ENCODE measurements at places on chromosomes 16 and 17.

DNA sequence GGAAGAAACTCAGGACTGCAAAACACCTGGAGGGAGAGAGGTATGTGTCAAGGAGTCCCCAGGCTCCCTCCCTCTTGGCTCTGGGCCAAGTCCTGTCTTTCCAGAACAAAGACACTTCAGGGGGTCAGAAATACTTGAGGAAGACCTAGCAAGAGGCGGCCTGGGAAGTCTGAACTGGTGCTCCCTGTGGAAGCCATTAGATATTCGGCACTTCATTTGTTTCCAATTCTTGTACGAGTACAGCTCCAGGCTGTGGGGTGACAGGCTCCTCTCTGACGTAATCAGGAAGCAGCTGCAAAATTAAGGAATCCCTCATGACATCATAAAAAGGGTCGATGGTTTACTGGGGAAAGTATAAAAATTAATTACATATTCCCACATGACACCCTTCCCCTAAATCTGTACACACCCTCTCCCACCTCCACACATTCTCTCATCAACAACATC lies 108.7 kb downstream of the SMG6 start:
- no peak for DNase-seq

GRCh38 chr16:86899151-86899550 lies 320.8 kb downstream of the FOXL1 start:
- no peak for DNase-seq

- DNase-seq, result no peak
Measured at GRCh38 chr17:45087504-45087975, 26.4 kb downstream of the NMT1 start.

- DNase-seq, result no peak
Measured at GRCh38 chr16:86258713-86259112, 251.6 kb upstream of the FOXF1 start.

GRCh38 chr17:45578516-45579455 lies 88.3 kb upstream of the PLEKHM1 start:
- no peak for DNase-seq

- DNase-seq, result peak; percentile 39
Measured at GRCh38 chr17:75652934-75653549, 13.9 kb downstream of the RECQL5 start.

- peak; percentile 72 for DNase-seq
Measured at GRCh38 chr16:12455287-12455798, 348.3 kb downstream of the CPPED1 start.

- DNase-seq, result no peak
Measured at GRCh38 chr17:28841901-28842281, 699 bp downstream of the FAM222B start.

GRCh38 chr16:56980792-56981724 lies 8.3 kb upstream of the NLRC5 start:
- no peak for DNase-seq

DNA sequence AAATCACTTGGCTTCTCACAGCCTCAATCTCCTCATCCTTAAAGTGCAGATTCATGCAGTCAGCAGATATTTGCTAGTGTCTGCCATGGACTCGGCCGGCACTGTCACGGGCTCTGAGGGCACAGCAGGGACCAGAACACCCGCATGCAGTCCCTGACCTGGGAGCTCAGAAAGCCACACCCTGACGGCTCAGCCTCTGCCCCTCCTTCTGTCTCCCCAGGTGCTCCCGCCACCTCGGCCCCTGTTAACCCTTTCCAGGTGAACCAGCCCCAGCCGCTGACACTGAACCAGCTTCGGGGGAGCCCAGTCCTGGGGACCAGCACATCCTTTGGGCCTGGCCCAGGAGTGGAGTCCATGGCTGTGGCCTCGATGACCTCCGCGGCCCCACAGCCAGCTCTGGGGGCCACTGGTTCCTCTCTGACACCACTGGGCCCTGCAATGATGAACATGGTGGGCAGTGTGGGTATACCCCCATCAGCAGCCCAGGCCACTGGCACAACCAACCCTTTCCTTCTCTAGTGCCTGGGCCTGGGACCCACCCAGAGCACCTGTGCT lies 28.7 kb downstream of the B9D1 start:
- no peak for DNase-seq

DNA sequence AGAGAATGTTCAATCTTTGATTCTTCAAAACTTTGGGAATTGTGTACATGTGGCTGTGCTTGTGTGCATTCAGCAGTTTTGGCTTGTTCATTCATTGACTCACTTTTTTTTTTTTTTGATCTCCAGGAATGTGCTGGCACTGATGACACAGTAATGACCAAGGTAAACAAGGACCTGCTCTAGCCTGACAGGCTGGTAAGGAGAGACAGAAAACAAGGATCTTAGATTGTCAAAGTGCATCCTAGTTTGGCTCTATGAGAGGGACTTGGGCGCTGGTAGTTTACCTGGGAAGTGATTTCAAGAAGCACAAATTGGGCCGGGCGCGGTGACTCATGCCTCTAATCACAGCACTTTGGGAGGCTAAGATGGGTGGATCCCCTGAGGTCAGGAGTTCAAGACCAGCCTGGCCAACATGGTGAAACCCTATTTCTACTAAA lies 233.1 kb upstream of the WSCD1 start:
- no peak for DNase-seq

DNA sequence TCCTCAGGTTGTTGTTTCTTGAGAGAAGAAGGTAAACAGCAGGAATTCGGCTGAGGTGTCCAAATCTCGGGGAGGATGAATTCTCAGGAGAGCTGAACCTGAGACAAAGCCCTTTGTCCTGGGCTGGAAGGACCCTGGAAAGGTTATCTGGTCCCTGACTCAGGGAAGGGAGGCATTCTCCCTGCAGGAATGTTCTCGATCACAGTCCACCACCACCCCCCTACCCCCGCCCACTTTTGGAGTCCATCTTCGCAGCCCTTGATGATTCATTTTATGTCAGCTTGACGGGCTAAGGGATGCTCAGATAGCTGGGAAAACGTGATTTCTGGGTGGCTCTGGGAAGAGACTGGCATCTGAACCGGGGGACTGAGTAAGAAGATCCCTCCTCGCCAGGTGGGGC lies 1.4 kb upstream of the CEP295NL start:
- no peak for DNase-seq

DNA sequence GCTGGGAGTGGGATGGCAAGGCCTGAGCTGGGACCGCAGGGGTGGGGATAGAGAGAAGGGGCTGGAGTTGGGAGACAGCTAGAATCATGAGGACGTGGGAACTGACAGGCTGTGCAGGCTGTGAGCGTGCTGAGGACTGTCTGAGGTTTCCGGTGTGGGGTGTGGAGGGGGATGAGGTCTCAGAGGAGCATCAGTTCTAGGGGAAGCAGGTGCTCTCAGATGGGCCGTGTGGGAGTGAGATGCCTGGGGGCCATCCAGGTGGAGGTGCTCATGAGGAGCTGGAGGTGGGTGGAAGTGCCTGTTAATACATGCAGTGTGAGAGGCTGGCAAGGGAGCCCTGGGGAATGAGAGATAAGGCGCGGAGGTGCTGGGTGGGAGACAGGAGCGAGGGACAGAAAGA lies 27.2 kb downstream of the HASPIN start:
- DNase-seq, result peak; percentile 59

GRCh38 chr17:51601622-51602261 lies 341.4 kb downstream of the UTP18 start:
- no peak for DNase-seq

GRCh38 chr17:12365805-12366204 lies 299.9 kb upstream of the MYOCD start:
- no peak for DNase-seq

DNA sequence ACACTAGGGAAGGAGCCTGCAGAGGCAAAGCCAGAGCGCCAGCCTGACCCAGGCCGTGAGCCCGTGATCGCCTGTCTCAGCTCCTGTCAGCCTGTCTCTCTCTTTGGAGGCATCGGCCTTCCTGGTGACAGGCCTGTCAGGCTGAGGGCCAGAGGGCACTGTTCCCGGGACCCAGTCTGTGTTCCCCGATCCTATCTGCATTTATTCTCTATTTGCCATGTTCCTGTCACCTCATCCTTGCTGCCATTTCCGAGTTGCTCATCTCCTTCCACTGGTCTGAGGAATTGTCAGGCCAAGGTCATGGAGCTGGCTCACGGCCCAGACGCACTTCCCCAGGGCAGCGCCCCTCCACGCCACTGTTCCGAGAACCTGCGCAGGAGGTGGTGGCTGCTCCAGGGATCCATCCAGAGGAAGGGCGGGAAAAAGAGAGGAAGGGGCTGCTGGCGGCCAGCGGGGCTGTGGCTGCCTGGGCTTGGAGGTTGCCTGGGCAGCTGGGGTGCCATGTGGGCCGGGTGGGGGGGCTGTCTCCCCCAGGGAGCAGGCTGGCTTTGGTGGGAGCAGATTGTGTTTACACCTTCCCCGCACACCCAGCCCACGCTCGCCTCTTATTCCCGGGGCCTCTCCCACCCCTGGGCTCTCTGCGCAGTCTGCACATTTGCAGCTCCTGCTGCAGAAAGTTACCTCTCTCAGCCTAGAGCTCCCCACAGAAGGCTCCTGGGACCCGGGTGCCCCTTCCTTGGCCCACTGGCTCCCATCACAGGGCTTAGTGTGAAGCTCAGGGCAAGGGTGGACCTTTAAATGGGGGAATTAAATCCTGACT lies 4.9 kb downstream of the PRCD start:
- DNase-seq, result no peak

- DNase-seq, result peak; percentile 75
Measured at GRCh38 chr17:78993241-78993956, 13.7 kb upstream of the LGALS3BP start.

DNA sequence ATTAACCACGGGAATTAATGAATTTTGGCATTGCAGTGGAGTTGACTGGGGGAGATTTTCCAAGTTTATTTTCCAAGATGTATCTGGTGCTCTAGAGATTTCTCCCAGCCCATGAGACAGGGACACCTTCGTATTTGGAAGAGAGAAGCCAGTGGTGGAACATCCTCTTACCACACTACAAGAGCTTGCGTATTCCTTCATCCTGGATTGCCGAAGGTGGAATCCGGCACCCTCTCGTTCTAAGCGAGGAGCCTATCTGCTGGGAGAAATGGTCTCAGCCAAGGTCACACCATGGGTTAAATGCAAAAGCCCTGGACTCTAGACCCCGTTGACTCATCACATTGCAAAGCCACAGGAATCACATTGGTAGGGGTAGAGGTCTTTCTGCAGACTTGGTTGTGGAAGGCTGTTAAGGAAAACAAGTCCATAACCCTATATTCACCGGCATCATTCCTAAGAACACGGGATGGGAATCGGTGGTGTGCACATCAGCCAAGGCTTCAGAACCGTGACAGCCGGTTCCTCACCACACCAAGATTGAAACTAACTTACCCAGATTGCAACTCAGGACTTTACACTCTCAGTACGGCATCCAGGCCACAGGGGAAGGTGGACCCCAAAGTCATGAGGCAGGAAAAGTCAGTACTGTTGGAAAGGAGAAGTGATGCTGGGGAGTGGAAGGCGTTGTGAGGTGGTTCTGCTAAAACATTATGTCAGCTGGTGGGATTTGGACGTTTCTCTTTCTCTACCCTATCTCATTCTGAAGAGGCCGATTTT lies 259.8 kb downstream of the CPPED1 start:
- DNase-seq, result no peak

DNA sequence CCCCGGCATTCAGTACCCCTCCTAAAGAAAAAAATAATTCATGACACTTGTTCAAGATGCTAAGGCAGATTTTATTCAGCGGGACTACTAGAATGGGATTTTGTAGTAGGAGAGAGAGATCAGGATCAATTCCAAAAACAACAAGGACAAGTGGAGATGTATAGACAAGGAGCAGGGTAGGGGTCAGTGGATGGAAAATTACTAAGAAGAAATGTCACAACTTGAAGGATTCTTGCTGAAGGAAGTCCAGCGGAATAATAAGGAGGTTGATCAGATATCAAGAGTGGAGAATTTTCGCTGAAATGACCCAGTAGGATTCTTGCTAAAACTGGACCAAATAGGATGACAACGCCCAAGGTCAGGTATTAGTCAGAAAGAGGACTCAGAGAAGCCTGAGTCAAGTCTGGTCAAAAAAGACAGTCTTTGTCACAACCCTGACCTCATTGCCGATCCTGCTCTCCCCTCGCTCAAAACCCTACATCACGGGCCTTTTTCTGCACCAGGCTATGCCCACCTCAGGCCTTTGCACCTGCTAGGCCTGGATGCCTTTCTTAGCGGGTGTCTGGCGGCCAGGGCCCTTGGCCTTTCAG lies 36.9 kb downstream of the MMD start:
- no peak for DNase-seq

- DNase-seq, result peak; percentile 18
Measured at GRCh38 chr16:12900599-12901203, 697 bp upstream of the SHISA9 start.

DNA sequence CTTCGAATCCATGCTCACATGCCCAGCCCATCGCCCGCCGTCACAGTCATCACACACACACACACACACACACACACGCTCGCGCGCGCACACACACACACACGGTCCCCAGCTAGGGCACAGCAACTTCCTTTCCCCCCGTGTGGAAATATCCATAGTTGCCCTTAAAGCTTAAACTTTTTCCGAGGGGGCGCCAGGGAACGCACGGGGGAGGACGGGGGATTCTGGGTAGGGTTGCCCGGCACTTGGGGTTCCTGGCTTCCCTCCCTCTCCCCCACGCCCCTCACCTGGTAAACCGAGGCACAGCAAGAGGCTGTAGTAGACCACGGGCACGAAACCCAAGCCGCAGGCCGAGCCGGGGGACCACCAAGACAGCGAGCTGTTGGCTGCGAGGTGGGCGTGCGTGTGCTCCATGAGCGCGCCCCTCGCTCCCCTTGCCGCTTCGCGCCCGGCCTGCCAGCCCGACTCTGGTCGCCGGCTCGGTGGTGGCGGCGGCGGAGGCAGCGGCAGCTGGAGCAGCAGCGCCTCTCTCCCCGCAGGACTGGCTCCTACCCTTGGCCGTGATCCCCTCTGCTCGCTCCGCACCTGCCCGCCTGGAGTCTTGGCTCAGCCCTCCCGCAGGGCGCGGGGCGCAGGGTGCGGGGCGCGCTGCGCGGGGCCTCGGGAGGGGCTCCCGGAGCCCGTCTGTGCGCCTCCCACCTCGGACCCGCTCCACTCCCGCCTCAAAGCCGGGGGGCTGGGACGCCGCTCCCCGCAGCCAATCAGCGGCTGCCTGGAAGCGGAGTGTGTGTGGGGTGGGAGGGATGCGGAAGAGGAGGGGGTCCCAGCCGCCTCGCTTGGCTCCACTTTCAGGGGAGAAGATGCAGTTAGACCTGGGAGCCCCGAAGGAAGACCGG lies at the start of gene GPR139:
Gene GPR139 (minus strand): TSS at position 688 of the 896 bp plus-strand sequence. CDS start 274 bp downstream, at position 414.
- DNase-seq, result no peak

GRCh38 chr16:50735629-50736122 lies 6.2 kb upstream of the CYLD start:
- no peak for DNase-seq

GRCh38 chr16:65271996-65272395 lies 150.1 kb upstream of the CDH11 start:
- no peak for DNase-seq

DNA sequence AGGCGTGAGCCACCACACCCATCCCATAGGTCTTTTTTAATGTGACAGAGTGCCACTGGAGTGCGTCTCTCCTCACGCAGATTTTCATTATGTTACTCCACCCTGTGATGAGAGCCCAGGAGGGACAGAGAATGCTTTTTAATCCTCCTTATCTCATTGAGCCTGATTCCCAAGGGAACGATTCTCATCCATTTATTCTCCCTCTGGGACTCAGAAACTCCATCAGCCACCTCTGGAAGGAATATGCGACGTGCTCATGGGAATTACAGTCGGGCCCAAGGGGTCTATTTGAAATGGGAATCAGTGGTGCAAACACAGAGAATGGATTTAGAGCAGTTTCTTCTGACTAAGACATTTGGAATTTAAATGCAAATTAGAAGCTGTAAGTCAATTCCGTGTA lies 155.9 kb upstream of the HSBP1 start:
- no peak for DNase-seq

Measured in activated T-cell treated with anti-CD3 and anti-CD28 coated beads, Interleukin-2, amount 50 U/mL, for 48 hours (primary cell).